ENCODE measurements at places on chromosomes 4 and X.
A peak's percentile ranks its signal among the peaks of the same experiment; 100 is the strongest.

DNA sequence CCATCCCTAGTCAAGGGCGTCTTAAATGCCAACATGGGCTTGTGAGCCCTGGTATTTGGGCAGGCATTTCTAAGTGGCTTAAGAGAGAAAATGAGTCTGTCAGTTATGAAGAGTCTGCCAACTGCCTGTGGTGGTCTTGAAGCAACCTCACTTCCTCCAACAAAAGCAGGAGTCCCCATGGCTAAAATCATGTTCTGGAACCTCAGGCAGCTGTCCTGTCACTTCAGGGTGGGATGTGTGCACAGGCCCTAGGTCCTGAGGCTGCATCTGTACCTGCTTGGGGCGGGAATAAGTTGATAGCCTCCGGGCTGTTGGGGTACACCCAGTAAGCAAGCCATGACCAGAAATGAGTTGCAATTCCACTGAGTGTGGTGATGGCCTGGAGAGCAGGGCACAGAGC lies 115.0 kb upstream of the SCML1 start:
- no peak for DNase-seq

- DNase-seq, result no peak
These were observed 276.3 kb downstream of the DCTD start for GRCh38 chr4:182640932-182641331.

DNA sequence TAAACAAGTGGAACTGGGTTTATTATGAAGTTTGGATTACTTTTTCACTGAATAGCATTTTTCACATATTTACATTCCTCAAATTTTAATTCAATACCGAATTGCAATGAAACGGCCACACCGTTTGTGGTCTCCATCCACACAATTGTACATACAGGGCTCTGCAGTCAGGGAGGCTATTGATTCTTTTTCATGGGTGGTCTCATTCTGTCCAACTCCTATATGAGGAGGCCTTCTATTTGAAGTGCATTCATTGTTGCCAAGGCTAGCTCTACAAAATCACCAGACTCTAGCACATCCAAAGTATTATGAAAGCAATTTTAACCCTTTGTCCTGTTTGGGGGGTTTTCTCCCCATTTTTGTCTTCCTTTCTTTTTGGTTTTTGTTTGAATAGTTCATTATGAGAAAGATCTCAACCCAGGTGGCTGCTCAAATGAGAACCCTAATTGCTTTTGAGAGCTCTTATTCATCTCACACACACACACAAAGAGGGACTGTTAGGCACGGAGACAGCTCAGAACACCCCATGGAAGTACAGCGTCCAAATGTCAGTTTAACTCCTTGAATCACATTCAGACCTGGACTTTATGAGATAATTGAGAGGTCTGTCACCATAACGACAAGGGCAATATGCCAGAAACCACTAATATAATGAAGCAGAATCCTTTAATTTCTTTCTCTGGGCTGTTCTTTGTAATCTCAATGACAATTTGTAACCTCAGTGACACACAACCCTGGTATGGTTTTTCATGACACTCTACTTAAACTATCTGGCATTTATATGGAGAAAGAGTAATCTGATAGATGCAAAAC lies 79.4 kb downstream of the NLGN4X start:
- no peak for DNase-seq

GRCh38 chr4:96835991-96836390 lies 996.1 kb downstream of the PDHA2 start:
- no peak for DNase-seq

- no peak for DNase-seq
These were observed 108.0 kb upstream of the PCDH18 start for GRCh38 chr4:137640156-137640837.

DNA sequence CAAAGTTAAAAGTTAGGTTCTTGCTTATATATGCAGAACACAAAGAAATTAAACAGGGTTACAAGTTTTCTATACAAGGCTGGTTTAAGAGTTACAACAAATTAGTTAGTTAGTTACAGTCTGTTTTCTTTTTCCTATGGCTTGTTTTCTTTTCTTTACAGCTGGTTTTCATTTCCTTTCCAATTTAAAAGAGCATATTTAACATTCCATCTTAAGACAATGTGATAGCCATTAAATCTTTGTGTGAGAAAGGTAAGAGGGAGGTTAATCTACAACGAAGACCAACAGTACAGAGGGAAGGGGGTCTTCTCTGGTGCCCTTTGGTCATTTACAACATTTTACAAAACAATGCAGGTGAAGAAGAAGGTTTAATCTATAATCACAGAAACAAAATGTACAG lies 290.6 kb downstream of the ZNF674 start:
- DNase-seq, result peak; percentile 29

GRCh38 chr4:38230821-38231563 lies 270.8 kb downstream of the PTTG2 start:
- no peak for DNase-seq

GRCh38 chr4:73669410-73670183 lies 49.4 kb upstream of the RASSF6 start:
- no peak for DNase-seq

DNA sequence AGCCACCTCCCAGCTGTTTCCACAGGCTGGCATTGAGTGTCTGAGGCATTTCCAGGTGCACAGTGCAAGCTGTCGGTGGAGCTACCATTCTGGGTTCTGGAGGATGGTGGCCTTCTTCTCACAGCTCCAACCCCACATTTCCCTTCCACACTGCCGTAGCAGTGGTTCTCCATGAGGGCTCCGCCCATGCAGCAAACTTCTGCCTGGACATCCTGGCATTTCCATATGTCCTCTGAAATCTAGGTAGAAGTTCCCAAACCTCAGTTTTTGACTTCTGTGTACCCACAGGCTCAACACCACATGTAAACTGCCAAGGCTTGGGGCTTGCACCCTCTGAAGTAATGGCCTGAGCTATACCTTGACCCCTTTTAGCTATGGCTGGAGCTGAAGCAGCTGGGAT lies 10.3 kb upstream of the FRMPD4 start:
- no peak for DNase-seq

- DNase-seq, result no peak
These were observed 26.0 kb downstream of the CAPN6 start for GRCh38 chrX:111244235-111244750.

GRCh38 chr4:73704314-73705055 lies 35.9 kb upstream of the CXCL8 start:
- peak; percentile 99 for DNase-seq

GRCh38 chr4:15921592-15921932 lies 17.0 kb downstream of the FGFBP1 start:
- DNase-seq, result no peak

GRCh38 chr4:28351826-28352225 lies 1491.2 kb downstream of the STIM2 start:
- no peak for DNase-seq

GRCh38 chr4:135508006-135508714 lies 1306.6 kb upstream of the PABPC4L start:
- DNase-seq, result peak; percentile 67

DNA sequence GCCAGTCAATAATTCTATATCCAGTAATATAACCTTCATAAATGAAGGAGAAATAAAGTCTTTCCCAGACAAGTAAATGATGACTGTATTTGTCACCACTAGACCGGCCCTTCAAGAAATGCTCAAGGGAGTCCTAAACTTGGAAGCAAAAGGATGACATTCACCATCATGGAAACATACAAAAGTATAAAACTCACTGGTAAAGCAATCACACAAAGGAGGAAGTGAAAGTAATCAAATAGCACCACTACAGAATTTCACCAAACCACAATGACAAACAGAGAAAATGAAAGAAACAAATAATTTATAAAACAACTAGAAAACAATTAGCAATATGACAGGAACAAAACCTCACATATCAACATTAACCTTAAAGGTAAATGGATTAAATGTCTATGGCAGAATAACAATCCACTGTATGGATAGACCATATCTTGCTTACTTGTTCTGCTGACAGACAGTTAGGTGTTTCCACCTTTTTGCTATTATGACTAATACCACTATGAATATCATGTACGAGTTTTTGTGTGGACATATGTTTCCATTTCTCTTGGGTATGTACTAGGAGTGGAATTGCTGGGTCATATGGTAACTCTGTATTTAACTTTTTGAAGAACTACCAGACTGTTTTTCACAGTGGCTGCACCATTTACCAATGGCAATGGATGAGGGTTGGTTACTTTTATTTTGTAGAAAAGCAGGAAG lies 44.9 kb downstream of the NAT8L start:
- DNase-seq, result no peak
